ENCODE measurements at places on chromosomes 7 and 10.

DNA sequence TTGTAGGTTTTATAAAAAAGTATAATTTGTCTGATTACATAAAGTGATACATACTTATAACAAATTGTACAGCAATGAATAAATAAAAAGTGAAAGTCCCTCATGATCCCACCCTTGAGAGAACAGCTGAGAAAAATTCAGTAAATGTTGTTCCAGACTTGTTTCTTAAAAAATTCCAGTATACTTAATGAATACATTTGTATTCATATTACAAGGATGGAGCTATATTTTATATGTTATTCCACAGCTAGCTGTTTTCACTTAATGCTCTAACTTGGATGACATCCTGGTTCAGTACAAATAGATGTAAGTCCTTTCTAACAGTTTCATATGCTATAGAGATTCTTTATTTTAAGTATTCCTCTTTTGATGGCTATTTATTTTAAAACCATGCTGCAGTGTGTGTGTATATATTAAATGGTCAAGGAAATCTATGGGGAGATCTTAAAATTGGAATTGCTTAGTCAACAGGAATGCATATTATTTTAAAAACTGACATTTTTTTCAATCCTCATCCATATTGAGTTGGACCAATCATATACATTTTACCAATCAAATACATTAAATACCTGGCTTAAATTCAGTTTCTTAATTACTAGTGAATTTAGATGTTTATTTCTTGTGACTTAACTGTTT lies 8.9 kb downstream of the STAMBPL1 start:
- no peak for DNase-seq

DNA sequence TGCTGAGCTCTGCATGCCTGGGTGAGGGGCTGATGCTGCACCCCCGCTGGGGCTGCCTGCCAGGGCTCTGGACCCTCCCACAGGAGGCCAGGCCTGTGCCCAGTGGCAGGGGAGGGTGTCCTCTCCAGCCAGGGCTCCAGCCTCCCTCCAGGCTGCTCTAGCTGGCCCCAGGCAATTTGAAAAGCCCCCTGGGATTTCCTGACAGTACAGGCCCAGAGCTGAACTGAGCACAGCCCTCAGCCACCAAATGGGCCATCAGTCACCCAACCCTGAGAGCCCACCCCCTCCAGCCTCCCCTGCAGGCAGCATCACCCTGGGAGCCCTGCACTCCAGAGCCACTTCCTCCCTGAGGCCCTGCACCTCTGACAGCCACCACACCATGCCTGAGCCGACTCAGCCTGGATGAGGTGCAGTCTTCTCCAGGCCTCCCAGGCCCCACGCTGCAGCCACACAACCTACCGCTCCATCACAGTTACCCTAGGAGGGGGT lies 101.8 kb upstream of the RET start:
- DNase-seq = no peak

DNA sequence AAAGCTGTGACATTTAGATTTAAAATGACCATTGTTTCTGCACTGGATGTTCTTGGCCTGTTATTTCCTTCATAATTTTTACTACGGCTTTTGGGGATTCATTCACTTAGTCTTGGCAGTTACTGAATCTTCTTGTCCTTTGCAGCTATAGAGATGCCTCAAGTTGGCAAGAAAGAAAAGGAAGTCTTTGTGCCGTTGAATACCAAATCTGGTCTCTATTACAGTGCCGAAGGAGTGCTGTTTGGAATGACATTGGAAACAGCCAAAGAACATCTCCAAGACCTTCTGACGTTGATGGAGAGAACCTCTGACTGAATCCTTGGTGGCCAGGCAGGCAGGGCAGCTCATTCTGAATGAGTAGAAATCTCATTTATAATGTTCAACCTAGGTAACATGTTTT lies 54.3 kb upstream of the NRP1 start:
- no peak for DNase-seq

DNA sequence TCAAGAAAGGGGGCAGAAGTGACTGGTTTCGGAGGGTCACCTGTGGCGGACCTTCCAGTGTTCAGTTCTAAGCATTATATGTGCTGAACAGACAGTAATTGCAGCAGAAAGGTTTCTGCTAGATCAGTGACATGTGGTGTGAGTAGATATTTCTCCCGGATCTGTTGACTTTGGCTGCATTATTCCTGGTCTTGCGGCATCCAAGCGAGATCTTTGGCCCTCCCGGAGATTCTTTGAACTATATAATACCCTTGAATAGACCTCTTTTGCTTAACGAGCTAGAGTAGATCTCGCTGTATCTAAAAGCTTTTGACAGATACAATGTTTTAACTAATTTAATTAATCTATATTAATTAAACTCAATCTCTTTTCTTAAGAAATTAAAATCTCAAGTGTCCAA lies 99.8 kb downstream of the PTN start:
- DNase-seq = no peak

GRCh38 chr7:22214000-22214399 lies 143.0 kb downstream of the RAPGEF5 start:
- DNase-seq = no peak

DNA sequence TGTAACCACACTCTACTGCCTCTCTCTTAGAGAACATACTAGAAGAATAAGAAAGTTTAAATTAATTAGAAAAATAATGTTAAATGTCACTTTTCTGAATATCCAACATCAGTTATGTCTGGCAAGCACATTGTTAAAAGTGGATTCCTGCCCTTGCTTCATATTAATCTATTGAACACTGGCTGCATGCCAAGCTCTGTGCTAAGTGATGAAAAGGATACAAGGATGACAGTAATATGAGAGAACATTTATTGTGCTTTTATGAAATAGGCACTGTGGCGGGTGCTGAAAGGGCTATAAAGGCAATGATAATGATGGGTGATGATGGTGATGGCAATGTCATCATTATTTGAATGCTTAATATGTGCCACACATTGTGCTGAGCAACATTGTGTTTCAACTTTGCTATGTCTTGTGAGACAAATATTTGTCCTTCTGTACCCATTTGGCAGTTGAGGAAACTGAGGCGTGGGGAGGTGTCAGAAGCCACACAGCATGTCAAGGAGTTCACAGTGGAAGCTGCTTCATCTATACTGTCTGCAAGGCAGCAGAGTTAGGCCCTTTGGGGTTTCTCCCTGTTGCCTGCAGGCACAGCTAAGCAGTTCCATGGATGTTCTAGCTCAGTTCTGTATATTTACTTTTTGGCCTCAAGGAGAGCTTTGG lies 64.2 kb upstream of the RAPGEF5 start:
- DNase-seq = no peak

GRCh38 chr7:17362439-17363105 lies 64.1 kb downstream of the AHR start:
- DNase-seq = no peak

- DNase-seq = no peak
Observed at GRCh38 chr10:43202657-43203447, 64.0 kb downstream of the RASGEF1A start.

DNA sequence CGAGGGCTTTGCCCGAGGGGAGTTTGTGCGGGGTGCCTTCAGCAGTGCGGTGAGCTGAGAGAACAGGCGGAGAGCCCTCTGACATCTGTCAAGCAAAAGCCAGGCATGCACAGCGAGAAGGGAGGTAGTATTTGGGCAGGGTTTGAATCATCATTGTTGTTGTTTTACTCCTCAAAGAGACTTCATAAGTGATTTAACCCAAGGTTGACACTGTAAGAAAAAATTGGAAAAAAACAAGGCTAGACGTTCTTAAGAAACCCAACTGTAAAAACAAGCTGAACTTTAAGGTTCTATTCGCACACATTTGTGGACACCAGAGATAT lies 1.3 kb downstream of the ADAM22 start:
- DNase-seq = peak; percentile 9

GRCh38 chr10:67098461-67098860 lies 172.6 kb downstream of the LRRTM3 start:
- DNase-seq = no peak

DNA sequence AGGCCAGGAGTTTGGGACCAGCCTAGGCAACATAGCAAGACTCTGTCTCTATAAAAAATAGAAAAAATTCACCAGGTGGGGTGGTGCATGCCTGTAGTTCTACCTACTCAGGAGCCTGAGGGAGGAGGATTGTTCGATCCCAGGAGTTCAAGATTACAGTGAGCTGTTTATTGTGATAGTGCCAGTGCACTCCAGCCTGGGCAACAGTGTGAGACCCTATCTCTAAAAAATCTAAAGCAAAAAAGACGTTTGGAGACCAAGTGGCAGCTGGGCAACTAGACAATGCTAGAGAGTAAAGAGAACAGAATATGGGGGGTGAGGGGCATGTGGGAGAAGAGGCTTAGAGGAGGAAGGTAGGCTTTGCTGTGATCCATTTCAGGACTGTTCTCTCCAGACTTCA lies 1.4 kb downstream of the PDSS1 start:
- no peak for DNase-seq

DNA sequence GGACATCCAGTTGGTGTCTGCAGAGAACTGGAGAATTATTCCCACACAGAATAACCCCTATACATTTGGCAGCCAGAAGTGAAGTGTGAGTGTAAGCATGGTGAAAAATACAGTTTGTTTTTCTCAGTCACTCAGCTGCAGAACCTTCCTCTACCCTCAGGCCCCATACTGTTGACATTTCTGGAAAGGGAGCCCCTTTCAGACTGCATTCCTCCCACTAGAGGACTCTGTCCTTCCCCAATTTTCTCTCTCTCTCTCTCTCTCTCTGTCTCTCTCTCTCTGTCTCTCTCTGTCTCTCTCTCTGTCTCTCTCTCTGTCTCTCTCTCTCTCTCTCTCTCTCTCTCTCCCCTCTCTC lies 86.8 kb upstream of the STEAP1B start:
- DNase-seq = no peak

GRCh38 chr10:49726593-49726992 lies 35.5 kb downstream of the OGDHL start:
- no peak for DNase-seq

- no peak for DNase-seq
Observed at GRCh38 chr10:69567920-69568319, 5.3 kb downstream of the NEUROG3 start.

- DNase-seq = no peak
Observed at GRCh38 chr7:91847876-91848588, 32.5 kb downstream of the MTERF1 start.

GRCh38 chr7:122885583-122886356 lies 490 bp downstream of the CADPS2 start:
- DNase-seq = no peak

DNA sequence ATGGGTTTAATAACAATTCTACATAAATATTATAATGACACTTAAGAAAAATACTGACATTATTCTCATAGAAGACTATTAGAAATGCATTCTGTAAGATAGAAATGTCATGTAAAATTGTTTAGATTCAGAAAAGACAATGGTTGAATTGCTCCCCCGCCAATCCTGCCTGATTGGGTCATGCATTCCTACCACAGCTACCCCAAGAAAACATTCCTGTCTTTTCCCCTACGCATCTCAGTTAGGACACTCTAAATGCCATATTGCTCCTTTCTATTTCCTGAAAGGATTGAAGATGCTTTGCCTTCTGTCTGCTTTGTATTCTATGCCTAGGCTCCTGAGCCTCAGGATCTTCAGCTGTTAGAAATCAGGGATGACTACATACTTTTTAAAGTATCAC lies 109.4 kb downstream of the DGKB start:
- no peak for DNase-seq

DNA sequence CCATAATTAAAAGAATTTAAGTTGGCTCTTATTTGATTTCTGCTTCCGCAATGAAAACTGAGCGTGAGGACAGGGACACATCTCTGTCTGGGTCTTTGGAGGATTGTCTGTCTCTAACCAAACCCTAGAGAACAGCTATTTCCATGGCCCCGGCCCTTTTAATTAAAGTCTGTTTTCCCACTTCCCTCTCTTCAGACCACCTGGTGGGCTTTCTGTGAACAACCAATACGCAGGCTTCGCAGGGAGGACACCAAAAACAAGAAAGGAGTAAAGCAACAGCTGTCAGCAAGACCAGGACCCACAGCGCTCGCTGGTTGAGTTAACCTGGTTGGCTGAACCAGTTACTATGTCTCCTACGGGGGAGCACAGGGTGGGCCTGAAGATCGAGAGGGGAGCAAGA lies 217.1 kb upstream of the FRMD4A start:
- DNase-seq = no peak

DNA sequence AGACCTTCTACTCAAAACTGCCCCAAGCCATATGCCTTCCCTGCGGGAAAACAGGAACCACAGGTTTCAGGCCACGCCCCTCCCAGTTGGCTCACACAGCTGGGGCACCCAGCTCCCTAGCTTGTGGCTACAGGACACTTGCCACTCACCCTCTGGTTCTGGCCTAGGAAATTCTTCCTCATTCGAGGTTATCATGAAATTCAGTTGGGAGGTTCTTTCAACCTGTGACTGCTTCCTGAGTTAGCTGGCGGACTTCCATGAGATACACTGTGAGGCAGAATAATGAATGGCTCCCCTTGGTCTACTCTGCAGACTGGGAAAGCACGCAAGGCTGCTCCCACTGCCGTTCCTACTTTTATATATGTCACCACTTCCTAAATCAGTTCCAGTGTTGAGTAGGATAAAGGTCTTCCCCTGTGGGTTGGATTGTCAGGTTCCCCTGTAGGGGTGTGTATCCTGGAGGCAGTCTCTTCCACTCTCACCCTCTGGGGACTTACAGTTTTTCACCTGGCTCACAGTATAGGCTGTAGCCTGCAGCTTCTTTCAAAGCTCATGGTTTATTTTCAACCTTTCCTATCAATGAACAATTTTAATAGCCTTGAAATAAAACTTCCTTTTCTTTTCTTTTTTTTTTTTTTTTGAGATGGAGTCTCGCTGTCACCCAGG lies 37.0 kb downstream of the GPR22 start:
- DNase-seq = no peak

DNA sequence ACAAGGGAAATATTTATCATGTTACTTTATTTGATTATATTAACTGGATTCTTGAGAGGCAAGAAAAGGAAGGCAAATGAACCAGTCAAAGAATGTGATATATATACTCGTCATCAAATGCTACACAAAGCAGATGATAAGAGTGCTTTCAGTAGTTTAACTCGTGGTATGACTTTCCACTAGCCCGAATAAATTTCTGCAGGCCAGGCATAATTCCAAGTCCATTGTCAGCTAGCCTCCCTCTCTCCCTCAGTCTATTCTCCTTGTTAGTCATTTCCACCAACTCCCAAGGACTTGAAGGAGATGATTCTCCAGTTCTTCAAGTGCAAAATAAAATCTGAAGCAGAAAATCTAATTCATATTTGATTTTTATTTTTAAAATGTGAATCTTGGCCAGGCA lies 190.5 kb downstream of the GLI3 start:
- DNase-seq = no peak

- no peak for DNase-seq
Observed at GRCh38 chr7:99389772-99390171, 15.2 kb downstream of the ARPC1B start.

- no peak for DNase-seq
Observed at GRCh38 chr10:108624052-108624451, 1299.3 kb downstream of the XPNPEP1 start.

DNA sequence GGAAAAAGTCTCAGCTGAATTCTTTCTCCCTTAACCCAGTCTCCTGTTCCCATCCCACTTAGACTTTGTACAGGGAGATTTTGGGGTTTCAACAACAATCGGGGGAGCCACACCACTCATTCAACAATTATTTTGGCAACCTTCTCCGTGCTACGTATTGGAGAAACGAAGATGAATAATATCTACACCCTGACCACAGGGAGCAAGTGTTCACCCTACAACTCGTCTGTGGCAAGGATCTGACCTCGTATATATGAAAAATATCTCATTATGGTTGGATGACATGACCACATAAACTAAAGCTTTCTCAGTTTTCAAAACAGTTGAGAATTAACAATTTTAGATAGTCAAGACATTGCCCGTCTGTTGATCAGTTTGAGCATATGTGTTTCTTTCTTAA lies 302.1 kb downstream of the CACNA2D1 start:
- DNase-seq = no peak

GRCh38 chr7:93029056-93029455 lies 88.7 kb downstream of the SAMD9 start:
- no peak for DNase-seq
